ENCODE measurements at places on chromosomes 4 and X. TPM values are rescaled to one million over a fixed set of nuclear protein-coding genes. Genes with fewer than 3 reads are reported as not detected.

- DNase-seq, result peak; percentile 81
Measured at GRCh38 chrX:47366041-47366722, 4.2 kb upstream of the ZNF157 start.

DNA sequence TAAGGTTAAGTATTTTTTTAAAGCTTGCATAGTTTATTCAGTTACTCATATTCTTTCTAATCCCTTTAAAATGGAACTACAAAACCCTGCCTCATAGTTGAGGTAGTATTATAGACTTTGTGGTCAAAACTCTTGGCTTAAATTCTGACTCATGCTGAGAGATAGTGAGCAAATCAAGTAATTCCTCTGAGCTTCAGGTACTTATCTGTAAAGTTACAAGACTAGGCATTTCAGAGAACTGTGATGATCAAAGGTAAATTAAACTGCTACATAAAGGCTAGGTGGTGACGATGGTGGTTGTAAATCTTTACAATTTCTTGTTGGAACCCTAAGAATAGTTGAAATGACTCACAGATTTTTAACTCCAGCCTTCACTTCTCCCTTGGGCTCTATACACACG is 3.2 kb upstream of the CLOCK start:
- DNase-seq, result peak; percentile 77

The SMIM10 gene
- 13.2 TPM for total RNA-seq

The WNK3 gene
- total RNA-seq, result 4.8 TPM

The TENM3 gene
- 65.5 TPM for total RNA-seq

The SSX2B gene
- total RNA-seq, result not detected

The NOA1 gene
- 16.4 TPM for total RNA-seq

DNA sequence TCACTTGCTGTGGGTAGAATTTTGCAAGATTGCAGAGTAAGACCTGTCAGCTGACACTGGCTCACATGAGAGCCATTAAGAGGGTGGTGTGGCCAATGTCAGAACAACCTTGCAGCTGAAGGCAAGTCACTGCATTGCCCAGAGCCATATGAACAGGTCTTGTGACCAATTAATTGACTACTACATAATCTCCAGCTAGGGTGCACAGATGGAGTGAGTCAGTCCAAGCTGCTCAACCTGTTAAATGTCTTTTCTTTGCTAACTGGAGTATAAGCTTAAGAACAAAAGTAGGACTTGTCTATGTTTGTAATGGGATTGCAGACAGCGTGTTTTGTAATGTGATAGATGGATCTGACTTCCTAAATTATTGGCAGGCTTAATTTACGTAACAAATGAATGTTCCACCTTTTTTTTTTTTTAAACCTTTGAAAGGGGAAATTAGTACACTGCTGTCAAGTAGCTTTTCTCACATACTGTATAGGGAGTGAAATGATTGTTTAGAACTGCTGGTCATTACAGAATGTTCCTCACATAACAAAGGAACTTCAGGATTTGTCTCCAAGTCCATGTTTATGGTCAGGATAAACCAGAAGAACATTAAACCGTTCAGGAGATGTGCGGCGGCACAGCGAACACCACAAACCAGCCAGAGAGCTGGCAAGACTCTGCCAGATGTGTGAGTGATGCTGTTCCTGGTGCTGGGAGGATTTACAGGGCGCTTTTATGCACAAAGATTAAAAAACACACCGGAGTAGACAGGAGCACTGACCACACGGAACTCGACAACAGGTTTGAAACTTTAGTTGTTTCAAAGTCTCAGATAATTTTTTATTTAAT is 37.0 kb downstream of the FNIP2 start:
- no peak for DNase-seq

DNA sequence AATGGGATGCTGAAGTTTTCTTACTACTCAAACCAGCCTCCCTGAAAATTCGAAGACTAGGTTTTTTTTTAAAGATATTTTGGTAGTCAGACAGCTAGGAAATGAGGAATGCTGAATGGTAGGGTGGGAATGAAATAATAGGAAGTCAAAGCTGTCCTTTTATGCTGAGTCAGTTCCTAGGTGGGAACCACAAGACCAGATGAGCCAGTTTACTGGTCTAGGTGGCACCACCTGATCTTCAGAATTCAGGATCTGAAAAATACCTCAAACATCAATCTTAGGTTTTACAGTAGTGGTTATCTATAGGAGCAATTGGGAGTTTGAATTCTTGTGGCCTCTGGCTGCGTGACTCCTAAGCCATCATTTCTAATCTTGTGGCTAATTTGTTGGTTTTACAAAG is 183.1 kb upstream of the GALNT7 start:
- DNase-seq, result no peak

GRCh38 chrX:106716004-106716403 is 10.5 kb upstream of the RNF128 start:
- DNase-seq, result no peak

GRCh38 chr4:85569730-85570299 is 94.9 kb downstream of the ARHGAP24 start:
- DNase-seq, result no peak

- no peak for DNase-seq
Measured at GRCh38 chr4:82599336-82599735, 37.5 kb upstream of the TMEM150C start.

The COX7B2 gene
- total RNA-seq, result not detected

- DNase-seq, result no peak
Measured at GRCh38 chr4:72902354-72902753, 167.2 kb downstream of the COX18 start.

GRCh38 chr4:38364383-38364963 is 299.5 kb upstream of the KLF3 start:
- DNase-seq, result no peak

GRCh38 chr4:176222149-176222548 is 26.8 kb upstream of the SPATA4 start:
- no peak for DNase-seq

DNA sequence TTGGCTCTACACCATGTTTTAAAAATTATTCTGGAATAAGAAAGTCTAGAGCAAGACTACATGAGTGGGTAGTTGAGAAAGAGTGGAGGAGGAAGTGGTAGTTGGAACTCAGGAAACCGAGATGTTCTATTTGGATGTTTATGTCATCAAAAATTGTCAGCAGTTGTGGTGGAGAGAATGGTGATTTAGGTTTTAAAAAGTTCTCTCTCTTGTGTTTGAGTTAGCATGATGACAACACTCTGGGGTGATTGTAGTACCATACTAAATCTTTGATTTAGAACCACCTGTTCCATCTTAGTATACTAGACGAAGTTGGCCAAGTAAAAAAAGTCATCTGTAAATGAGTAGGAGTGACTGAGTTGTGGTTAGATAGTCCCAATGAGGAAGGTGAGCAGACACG is 40.7 kb downstream of the KLHL2 start:
- DNase-seq, result no peak

DNA sequence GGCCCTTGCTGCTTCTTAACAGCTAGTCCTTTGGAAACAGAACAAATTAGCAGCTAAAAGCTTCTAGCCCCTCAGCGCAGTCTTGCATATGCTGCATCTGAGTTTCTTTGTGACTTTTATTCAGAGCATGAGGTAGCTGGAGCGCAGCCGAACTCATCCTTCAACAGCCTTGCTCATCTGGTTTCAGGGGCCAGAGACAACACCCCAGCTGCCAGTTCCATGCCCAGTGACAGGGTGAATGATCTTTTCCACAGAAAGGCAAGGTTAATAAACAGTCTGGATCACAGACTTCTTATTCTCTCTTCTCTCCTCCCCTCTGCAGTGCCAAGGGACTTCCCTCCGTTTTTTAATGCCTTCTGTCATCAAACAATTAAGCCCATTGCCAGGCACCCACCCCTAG is 216.6 kb upstream of the INTU start:
- no peak for DNase-seq

GRCh38 chr4:6050551-6050950 is 32.3 kb upstream of the C4orf50 start:
- DNase-seq, result no peak

DNA sequence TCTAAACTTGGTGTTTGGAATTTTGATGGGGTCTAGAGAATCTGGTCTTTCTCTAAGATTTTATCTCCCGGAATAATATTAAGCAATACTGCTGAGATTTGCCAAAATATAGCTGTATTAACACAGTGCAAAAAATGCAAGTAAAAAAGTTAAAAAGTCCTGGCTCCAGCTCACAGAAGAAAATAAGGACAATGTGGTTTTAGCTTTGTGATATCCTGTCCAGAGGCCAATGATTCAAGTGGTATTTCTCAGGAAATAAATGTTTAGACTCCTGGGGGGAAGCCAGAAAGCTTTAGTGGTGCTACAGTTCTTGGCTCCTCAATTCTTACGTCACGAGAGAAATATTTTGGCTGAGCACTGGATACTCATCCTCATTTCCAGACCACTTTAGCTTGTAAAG is 40.9 kb upstream of the IL13RA2 start:
- peak; percentile 86 for DNase-seq

The GRID2 gene
- 7.9 TPM for total RNA-seq

The TMEM164 gene
- total RNA-seq, result 26.7 TPM

The PRRG3 gene
- 0.24 TPM for total RNA-seq

The PPP4R3C gene
- 0.24 TPM for total RNA-seq

The NAA11 gene
- total RNA-seq, result 6.5 TPM

The PRRG1 gene
- total RNA-seq, result 9.9 TPM

DNA sequence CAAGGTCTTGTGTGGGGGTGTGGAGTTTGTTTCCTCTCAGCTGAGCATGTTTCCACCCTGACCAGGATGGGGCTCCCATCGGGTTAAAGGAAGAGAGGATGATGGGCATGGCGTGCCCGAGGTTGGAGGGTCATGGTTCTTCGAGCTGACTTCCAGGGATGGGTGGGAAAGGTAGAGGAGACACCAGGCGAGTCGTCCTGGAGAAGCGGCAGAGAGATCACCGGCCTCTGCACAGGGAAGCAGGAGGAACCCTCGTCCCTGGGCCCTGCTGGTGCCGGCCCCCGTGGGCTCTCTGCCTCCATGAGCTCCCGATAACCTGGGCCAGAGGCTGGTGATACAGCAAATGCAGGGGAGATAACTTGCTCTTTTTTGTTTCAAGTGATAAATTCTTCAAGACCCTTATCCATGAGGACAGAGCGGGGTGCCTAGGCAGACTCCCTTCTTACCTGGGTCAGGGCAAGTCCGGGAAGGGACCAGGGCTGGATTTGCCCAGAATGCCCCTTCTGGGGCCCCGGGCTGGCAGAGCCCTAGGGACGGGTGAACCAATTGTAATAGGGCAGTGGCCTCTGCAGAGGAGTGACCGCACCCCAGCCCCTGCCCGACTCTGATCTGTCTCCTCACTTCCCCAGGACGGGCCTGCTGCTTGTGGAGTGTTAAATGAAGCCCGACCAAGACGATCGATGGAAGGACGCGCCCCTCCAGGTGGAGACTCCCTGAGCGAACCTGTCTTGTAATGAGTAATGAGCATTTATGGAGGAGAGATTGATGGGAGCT is 63.0 kb downstream of the CPZ start:
- no peak for DNase-seq

The WWC2 gene
- total RNA-seq, result 36.8 TPM

All from umbilical cord (tissue), 2 donors.